ENCODE measurements at places on chromosomes 4 and X.

- no peak for DNase-seq
Measured at GRCh38 chr4:14387647-14388046, 614.6 kb upstream of the CPEB2 start.

GRCh38 chr4:115945026-115945425, 831.6 kb upstream of the NDST4 start:
- DNase-seq: no peak

DNA sequence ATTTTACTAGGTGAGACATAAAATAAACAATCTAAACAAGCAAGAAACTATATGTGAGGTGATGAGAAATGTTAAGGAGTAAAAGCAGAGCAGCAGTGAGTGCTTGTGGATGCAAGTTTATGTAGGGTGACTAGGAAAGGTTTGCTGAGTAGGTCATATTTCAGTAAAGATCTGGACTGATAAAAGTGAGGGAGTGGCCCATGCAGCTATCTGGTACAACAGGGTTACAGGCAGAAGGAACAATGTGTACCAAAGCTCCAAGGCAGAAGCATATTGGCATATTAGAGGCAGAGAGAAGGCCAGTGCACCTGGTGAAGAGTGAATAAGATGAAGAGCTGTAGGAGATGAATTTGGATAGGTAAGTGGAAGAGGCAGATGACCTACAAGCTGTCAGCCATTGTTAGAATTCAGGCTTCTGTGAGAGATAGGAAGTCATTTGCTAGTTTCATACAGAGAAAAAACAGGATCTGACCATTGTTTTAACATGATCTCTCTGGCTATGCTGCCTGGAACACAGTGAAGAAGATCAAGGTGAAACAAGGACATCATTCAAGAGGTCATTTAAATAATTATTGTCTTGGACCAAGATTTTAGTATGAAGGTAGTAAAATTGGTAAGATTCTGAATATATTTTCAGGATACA, 274.6 kb downstream of the ANKRD50 start:
- no peak for DNase-seq

DNA sequence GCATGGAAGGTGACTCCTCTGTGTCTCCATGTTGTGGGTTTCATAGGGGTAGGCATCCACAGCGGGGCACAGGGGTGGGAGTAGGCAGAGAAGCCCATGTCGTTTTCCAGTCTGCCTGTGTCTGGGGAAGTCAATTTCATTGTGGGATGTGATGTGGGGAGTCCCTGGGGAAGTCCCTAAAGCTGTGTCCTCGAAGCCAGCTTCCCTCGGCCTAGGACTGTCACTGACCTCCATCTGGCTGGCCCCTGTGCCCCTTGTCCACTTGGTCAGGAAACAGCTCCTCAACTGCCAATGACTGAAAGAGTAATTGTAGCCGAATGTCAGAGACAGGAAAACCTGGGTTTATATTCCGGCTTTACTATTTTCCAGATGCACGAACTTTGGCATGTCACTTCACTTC, 109.6 kb downstream of the DRD5 start:
- DNase-seq: no peak

DNA sequence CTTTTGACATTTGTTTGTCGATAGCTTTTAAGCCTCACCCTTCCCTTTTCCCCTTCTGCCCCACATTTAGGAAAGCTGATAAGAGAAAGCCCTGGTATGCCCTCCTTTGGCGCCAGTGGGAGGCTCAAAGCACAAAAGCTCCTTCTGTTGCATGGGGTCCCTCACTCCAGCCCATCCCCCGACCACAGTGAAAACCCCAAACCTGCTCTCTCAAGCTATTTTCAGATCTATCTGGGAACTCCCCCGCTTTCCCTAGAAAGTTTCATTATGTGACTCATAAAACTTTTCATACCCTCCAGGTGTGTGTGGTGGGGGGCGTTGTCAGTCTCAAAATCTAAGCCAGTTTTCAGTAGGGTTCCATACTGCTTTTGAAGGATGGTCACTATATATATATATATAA, 259.0 kb upstream of the PCDH7 start:
- no peak for DNase-seq

DNA sequence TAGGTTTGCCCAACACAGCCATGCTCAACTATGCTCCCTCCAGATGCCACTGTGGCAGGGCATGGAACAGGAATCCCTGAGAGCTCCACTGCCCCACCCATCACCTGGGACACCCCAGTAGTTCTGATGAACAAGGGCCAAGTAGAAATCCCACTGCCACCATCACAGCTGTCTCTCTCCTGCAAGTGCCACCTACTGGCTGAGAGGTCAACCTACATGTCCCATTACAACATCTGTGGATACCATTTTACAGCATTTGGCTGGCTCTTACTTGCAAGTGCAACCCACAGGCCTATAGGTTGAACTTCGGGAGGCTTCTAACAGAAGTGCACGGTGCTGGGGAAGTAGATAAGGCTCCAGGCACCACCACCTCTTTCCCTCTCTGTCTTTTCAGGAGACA, 142.5 kb downstream of the CXXC4 start:
- no peak for DNase-seq

DNA sequence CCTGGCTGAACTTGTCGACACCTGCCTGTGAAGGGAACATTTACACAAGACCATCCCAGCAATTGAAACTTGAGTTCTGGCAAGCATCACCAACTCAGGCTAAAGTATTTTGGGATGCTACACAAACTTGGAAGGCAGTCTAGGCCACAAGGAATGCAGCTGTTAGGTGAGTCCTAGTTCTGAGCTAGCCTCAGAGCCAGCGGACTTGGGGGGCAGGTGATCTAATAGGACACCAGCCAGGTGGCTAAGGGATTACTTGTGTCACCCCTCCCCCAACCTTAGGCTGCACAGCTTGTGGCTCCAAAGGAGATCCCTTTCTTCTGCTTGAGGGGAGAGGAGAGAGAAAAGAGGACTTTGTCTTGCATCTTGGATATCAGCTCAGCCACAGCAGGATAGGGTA, 62.3 kb upstream of the DKK2 start:
- DNase-seq: no peak
